ENCODE measurements at places on chromosomes 3 and 15. TPM values are rescaled to one million over a fixed set of nuclear protein-coding genes. Genes with fewer than 3 reads are reported as not detected.

The NCBP2 gene
- total RNA-seq, result 53.0 TPM

The SCN11A gene
- total RNA-seq, result 0.11 TPM

The RARRES1 gene
- total RNA-seq, result not detected

The CCK gene
- total RNA-seq, result not detected

The RBPMS2 gene
- total RNA-seq, result not detected

The RYR3 gene
- not detected for total RNA-seq

The RBM15B gene
- total RNA-seq, result 30.5 TPM

DNA sequence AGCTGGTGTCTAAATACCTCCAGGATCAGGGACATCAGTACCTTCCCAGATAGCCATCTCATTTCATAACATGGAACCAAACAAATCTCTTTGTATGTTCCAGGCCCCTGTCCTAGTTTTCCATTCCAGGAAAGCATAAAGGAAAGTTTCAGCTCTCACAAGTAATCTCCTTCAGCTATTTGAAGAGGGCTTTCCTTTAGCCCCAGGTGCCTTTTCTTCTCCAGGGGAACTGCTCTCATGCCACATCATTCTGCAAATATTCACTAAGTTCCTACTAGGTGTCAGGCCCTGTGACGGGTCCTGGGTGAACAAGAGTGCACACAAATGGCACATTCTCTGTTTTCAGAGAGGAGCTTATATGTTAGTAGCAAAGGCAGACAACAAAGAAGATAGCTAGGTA lies 136.1 kb downstream of the ADAMTS9 start:
- H3K4me1 ChIP-seq, result no peaks in the 10 kb centered on the region
- no peak overlapping the region for H3K27ac ChIP-seq
- no peaks in the 10 kb centered on the region for H3K36me3 ChIP-seq
- DNase-seq, result no peak

- DNase-seq, result no peak
- H3K36me3 ChIP-seq, result peaks cover 1% of the 10 kb centered on the region
- no peak within 1 kb of the TSS for H3K27ac ChIP-seq
- H3K4me3 ChIP-seq, result no peak within 1 kb of the TSS
- H3K27me3 ChIP-seq, result peaks cover 42% of the 10 kb centered on the region
- peaks cover 6% of the 10 kb centered on the region for H3K4me1 ChIP-seq
Measured at GRCh38 chr3:42809202-42809601, at the start of gene ACKR2. Gene ACKR2, plus strand, starts transcription at chr3:42809445. Its CDS starts 55,058 bp downstream, at chr3:42864503.

GRCh38 chr3:147361454-147362420 lies 44.6 kb downstream of the ZIC4 start:
- H3K27me3 ChIP-seq, result peaks cover 45% of the 10 kb centered on the region
- no peak overlapping the region for H3K27ac ChIP-seq
- no peaks in the 10 kb centered on the region for H3K36me3 ChIP-seq
- H3K4me3 ChIP-seq, result no peak overlapping the region

- H3K27ac ChIP-seq, result no peak overlapping the region
- H3K36me3 ChIP-seq, result no peaks in the 10 kb centered on the region
- H3K4me3 ChIP-seq, result no peak overlapping the region
- peaks cover 10% of the 10 kb centered on the region for H3K4me1 ChIP-seq
- no peaks in the 10 kb centered on the region for H3K27me3 ChIP-seq
- peak; percentile 14 for DNase-seq
Measured at GRCh38 chr15:93033434-93034045, 55.5 kb downstream of the RGMA start.

GRCh38 chr15:34358367-34358766 lies 8.6 kb downstream of the LPCAT4 start:
- no peak overlapping the region for H3K27ac ChIP-seq
- H3K4me3 ChIP-seq, result no peak overlapping the region
- H3K27me3 ChIP-seq, result no peaks in the 10 kb centered on the region

GRCh38 chr3:52099001-52099401 lies 42.6 kb upstream of the DUSP7 start:
- no peaks in the 10 kb centered on the region for H3K27me3 ChIP-seq
- no peak for DNase-seq
- no peak overlapping the region for H3K4me3 ChIP-seq
- no peak overlapping the region for H3K27ac ChIP-seq
- peaks cover 31% of the 10 kb centered on the region for H3K36me3 ChIP-seq

DNA sequence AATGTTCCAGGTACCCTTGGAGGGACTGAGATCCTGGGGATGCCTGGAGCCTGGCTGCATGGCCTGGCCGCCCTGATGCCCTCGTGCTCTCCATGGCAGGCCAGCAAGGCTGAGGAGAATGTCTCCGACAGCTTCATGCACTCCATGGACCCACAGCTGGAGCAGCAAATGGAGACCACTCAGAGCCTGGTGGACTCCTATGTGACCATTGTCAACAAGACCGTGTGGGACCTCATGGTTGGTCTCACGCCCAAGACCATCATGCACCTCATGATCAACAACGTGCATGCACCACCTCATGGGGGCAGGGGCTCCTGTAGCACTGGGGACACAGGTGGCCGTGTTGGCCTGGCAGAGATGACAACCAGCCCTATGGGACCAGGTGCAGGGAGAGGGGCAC lies 19.7 kb downstream of the GOLGA6A start:
- no peak overlapping the region for H3K4me3 ChIP-seq
- DNase-seq, result peak; percentile 19
- peaks cover 3% of the 10 kb centered on the region for H3K27me3 ChIP-seq

DNA sequence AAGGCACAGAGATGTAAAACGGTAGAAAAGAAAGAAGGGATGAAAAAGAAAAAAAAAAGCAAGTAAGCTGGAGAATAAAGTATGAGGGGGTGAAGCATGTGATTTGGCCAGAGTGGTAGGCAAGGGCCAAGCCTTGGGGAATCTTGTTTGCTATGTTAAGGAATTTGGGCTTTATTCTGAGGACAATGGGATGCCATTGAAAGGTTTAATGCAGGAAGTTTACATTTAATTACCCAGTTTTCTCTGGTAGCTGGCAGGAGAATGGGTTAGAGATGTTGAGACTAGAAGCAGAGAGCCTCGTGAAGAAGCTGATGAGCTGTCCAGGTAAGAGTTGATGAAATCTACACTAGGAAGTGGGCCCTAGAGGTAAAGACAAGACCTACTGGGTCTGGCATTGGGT lies 455.9 kb downstream of the PDCD6IP start:
- DNase-seq, result no peak
- no peaks in the 10 kb centered on the region for H3K4me1 ChIP-seq
- H3K36me3 ChIP-seq, result no peaks in the 10 kb centered on the region

DNA sequence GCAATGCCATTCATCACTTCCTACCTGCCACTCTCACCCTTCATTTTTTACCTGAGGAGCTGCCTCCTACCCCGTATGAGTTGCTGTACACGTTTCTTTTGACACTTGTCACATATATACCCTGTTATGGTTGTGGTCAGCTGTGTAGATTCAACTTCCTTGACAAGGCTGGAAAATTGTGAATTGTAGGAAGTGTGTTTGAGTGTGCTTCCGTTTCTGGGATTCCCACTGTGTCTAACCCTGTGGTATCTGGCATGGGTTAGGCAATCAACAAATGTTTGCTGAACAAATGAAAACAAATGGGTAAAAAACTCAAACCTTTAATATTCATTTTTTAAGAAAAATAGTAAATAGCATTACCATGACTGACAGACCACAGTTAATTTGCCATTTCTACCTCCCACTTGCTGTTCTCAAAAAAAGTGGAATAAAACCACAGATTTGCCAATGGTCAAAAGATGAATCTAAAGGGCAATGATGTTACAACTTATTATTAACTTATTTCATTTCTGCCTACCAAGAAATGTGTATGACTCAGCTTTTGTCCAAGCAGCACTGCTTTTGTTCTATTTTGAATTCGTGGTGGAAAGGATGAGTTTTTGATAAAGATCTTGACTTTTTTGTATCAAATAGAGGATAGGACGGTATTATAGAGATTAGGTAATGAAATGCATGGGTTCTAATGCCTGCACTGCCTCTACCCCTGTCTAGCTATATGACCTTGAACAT lies 404.6 kb downstream of the LPP start:
- no peak overlapping the region for H3K4me3 ChIP-seq
- no peaks in the 10 kb centered on the region for H3K36me3 ChIP-seq
- peaks cover 9% of the 10 kb centered on the region for H3K4me1 ChIP-seq
- no peaks in the 10 kb centered on the region for H3K27me3 ChIP-seq
- DNase-seq, result no peak

DNA sequence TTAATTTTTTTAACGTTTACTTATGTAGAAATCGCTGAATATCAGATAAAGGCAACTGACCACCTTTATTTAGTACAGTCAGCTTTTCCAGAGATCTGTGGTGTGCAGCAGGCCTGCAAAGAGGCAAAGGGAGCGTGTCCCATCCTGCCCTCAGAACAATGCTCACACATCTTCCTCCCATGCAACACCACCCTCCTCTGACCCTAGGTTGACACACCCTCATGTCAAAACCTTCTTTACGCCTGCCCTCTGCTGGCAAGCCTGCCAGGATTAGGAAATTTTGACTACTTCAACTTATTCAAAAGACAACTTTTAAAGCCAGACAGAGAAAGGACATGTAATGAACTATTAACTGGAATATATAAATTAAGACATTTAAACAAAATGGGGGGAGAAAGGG lies 513.7 kb downstream of the FOXP1 start:
- peak overlapping the region; percentile 15 for H3K4me3 ChIP-seq
- peaks cover 52% of the 10 kb centered on the region for H3K4me1 ChIP-seq
- DNase-seq, result peak; percentile 66
- H3K27ac ChIP-seq, result peak overlapping the region; percentile 63
- H3K27me3 ChIP-seq, result no peaks in the 10 kb centered on the region

DNA sequence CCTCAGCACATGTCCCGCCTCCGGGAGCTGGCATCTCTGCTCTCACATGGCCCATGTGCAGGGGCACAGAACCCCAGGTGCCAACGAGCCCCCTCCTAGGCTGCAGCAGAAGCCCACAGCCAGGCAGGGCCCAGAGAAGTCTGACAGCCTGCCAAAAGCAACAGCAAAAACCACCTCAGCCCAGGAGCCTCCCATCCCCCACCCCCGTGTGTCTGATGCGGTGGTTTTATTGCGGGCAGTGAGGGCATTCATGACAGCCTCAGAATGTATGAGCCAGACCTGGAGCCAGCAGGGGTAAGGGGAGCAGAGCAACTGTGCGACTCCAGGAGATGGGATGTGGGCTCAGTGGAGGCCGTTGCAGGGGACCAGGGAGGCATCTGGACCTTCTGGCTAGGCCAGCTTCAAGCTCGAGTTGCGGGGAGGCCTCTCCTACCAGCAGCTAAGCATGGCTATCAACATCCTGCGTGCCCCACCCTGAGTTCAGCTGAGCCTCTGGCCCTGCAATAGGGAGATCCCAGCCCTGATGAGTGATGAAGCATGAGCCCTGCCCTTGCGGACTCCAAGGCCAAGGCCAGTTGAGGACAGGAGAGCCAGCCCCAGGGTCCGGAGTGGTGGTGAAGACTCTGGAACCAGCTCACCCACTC lies 52.5 kb downstream of the CYP11A1 start:
- peak; percentile 81 for DNase-seq
- peaks cover 59% of the 10 kb centered on the region for H3K4me1 ChIP-seq
- peak overlapping the region; percentile 98 for H3K27ac ChIP-seq

GRCh38 chr3:172305552-172305951 lies 142.7 kb downstream of the GHSR start:
- DNase-seq, result no peak
- H3K36me3 ChIP-seq, result peaks cover 12% of the 10 kb centered on the region
- H3K27ac ChIP-seq, result no peak overlapping the region
- no peaks in the 10 kb centered on the region for H3K27me3 ChIP-seq
- no peak overlapping the region for H3K4me3 ChIP-seq

DNA sequence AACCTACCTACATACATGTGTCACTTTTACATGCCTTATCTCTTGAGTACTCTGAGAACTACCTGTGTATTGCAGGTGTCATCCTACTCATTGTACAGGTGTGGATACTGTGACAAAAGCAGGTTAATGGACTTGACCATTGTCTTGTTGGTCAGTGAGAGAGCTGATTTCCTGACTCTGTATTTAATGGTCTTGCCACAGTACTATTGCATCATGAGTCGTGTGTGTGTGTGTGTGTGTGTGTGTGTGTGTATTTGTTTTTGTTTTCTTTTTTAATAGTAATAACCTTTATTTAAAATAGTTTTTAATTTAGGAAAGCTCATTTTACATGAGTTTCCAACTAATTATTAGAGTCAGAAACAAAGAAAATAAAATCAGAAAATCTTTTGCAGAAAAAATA lies 7.7 kb downstream of the SELENOT start:
- no peaks in the 10 kb centered on the region for H3K27me3 ChIP-seq
- no peak for DNase-seq
- no peak overlapping the region for H3K4me3 ChIP-seq

Data from activated naive CD8-positive, alpha-beta T cell treated with anti-CD3 and anti-CD28 coated beads, Interleukin-2, amount 10 ng/mL, durations not matched to agents 7 days and 5 days (primary cell).